ENCODE measurements at places on chromosomes 13 and 19. TPM values are rescaled to one million over a fixed set of nuclear protein-coding genes. Genes with fewer than 3 reads are reported as not detected.

- no peak for DNase-seq
These were observed at the start of gene SOX21 for GRCh38 chr13:94712287-94712811. Gene SOX21, minus strand, starts transcription at chr13:94712545. Its CDS starts 496 bp downstream, at chr13:94712049.

GRCh38 chr13:74977498-74977897, 504.5 kb downstream of the TBC1D4 start:
- DNase-seq, result no peak

- no peak for DNase-seq
These were observed 60.5 kb downstream of the PARP4 start for GRCh38 chr13:24452044-24452443.

Gene SWSAP1
- total RNA-seq, result 3.6 TPM

Gene ZNF709
- 3.9 TPM for total RNA-seq

Gene CCL25
- not detected for total RNA-seq

All from lower lobe of right lung (tissue), 2 donors.